ENCODE measurements at places on chromosomes 4 and X.

GRCh38 chrX:27575565-27575964 is 14.6 kb upstream of the DCAF8L2 start:
- DNase-seq: no peak

DNA sequence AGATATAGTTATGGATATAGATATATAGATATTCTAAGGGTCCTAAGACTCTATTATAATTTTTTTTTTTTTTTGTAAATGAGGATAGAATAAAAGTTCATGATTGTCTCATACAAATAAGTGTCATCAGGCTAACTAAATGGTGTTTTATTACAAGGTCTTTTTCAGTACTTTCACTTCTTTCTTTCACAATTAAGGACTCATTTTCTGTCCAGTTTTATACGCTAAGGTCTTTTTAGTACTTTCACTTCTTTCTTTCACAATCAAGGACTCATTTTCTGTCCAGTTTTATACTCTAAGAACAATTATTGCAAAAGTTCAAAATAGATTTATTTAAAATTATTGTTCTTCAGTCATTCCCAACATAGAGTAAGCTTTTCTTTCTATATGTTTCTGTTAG is 32.7 kb downstream of the RUFY3 start:
- DNase-seq: no peak

DNA sequence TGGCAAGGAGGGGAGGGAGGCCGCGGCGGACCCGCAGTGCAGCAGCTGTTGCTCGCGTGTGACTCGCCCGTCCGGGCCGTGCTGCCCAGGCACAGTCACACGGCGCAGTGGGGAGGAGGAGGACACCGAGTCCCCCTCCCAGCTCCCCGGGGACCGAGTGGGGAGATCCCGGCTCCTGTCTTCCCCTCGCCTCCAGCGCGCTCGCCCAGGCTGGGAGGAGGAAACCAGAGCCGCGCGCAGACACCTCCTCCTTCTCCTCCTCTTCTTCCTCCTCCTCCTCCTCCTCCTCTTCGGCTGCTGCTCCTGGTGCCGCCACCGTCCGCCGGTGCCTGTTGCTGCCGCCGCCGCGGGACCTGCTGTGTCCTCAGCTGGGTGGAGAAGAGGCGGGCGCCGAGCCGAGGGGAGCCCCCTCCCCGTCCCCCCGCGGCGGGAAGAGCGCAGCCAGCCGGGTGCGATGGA is at the start of gene TBC1D1:
TSS of gene TBC1D1 (plus strand) at position 284 of the 459 bp plus-strand sequence. CDS start 11,012 bp downstream, outside the sequence.
- DNase-seq: peak; percentile 58

DNA sequence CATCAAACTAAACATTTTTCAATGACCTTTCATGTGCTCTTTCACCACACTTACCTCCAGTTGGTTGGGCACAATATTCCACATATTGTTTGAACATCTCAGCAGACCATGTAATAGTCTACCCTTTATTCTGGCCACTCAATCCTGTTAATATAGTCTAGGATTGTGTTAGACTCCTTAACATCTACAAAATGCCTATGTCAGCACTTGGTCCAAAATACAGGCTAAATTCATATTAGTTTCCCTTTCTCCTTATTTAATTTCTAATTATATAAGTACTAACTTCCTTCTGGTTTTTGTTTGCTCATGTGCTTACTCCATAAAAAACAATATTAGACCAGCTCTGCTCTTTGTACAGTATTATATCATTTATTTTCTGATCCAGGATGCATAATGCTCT is 21.1 kb downstream of the MEPE start:
- no peak for DNase-seq

DNA sequence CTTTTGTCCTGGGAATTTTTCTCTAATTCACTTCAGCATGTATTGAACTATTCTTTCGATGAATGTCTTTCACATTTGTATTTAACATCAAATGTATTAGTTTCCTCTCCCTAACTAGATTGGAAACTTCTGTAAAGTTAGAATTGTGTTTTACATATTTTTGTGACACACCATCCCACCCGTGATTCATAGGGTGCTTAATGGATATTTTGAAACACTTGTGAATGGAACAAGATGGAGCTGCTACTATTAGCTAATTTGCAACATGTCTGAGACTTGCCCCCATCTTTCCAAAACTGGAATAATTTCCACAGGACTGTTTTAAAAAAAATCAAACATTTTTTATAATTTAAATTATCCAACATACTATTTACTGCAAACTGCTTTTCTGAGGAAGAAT is 30.2 kb upstream of the GNPDA2 start:
- DNase-seq: no peak

DNA sequence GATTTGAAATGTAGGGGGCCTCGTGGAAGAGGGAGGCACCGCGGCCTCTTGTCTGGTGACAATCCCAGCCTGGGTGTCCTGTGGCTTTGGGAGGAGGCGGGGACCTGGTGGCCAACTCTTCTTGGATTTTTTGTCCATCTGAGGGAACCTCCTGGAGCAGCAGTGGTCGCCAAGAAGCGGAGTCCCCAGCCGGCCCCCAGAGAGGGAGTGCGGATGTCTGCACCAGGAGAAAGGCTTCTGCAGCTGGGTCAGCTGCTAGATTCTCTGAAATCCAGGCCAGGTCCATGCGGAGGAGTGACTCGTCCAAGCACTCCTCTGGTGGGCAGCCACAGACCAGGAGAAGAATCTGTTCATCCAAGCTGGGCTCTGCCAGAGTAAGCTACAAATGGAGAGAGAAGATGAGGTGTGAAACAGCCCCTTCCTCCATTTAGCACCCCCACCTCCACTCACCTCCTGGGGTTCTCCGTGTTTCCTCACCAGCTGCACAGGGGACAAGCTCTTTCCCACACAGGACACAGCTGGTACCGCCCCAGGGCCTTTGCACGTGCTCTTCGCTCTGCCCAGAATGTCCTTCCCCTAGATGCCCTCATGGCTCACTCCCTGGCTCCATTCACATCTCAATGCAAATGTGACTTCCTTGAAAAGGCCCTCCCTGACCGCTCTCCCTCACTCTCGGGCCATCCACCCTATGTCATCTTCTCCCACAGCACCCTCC is 27.6 kb downstream of the C4orf50 start:
- no peak for DNase-seq

DNA sequence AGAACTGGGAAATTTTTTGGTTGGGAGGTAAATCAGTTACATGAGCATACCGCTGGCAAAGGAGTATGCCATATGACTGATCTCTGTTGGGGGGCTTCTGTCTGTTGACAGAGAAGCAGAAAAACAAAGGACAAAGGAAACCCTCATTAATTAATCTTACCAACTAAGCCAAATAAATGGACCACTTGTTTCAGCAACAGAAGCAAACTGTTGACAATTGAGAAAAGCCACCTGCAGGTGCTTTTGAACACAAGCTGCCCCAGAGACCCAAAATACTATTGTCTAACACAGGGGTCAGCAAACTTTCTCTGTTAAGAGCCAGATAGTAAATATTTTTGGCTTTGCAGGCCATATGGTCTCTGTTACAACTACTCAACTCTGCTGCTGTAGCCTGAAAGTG is 7.0 kb upstream of the FRYL start:
- no peak for DNase-seq

Measured in CD4-positive, alpha-beta T cell treated with Interleukin-10 for 1 hour (primary cell).